IMR-90 (cell line): ENCODE measurements at places on chromosomes 11 and 22.

- no peak for DNase-seq
Observed at GRCh38 chr11:25943777-25944661, 387.9 kb upstream of the ANO3 start.

DNA sequence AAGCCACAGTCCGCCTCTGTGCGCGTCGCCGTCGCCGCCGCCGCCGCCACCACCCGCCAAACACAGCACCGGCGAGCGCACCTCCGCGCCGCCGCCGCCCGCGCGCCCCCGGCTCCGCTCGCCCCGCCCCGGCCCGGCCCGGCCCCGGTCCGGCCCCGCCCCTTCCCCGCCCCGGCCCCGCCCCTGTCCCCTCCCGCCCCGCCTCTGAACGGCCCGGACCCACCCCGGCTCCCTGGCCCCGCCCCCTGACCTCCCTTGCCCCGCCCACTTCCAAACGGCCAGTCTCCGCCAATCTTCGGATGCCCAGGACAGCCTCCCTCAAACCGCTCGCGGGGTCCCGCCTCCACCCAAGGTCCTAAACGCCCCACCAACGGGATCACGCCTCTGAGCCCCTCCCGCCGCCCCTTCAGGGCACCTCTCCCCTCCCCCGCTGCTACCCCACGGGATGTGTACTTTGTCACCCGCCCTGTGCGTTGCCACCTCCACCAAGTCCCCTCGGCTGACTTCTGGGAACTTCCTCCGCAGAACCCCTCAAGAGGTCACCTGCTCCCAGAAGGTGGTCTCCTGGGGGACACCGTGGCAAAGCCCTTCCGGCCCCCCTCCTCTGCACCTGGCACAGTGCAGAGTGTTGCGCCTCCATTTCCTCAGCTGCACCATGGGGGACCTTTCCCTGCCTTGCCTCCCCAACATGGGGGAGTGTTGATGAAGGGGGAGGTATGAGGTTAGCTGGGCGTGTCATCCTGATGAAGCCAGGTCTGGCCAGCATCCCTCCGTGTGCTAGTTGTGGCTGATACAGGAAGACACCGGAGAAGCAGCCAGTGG lies at the start of gene KIAA0930:
KIAA0930 (minus strand) TSS at position 85 of the 822 bp plus-strand sequence. CDS start 191 bp downstream, outside the sequence.
- peak; percentile 68 for DNase-seq

DNA sequence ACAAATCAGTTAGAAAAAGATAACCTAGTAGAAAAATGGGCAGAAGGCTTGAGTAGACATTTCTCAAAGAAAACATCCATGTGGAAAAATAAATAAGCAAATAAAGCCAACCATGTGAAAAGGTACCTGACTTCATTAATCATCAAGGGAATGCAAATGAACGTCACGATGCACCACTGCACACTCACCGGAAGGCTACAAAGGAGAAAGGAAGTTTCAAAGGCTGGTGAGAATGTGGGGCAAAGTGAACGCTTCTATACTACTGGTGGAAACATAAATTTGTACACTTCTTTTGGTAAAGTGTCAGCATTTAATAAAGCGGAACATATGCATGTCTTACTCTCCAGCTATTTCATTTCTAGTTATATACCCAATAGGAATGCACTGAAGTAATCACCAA lies 166.8 kb downstream of the CSNK2A3 start:
- no peak for DNase-seq

- peak; percentile 81 for DNase-seq
Observed at GRCh38 chr11:61695917-61696316, 15.7 kb downstream of the DAGLA start.
